Mammary epithelial cell (primary cell): ENCODE measurements at places on chromosomes 4 and X. TPM values are rescaled to one million over a fixed set of nuclear protein-coding genes. Genes with fewer than 3 reads are reported as not detected.

AADAT gene
- total RNA-seq = 4.6 and 5.5 TPM in 2 replicates

FGF5 gene
- total RNA-seq = 0.17 TPM

SORCS2 gene
- total RNA-seq = 1.2 and 1.6 TPM in 2 replicates

MAGEE1 gene
- 3.3 TPM for total RNA-seq

NOP14 gene
- total RNA-seq = 40.0 and 42.8 TPM in 2 replicates

PTTG2 gene
- total RNA-seq = not detected

PCSK1N gene
- 36.3 and 36.4 TPM in 2 replicates for total RNA-seq

GAGE2A gene
- total RNA-seq = not detected in 2 replicates

ZNF275 gene
- 7.5 and 8.1 TPM in 2 replicates for total RNA-seq

THAP9 gene
- 3.0 TPM for total RNA-seq

GRCh38 chr4:170374770-170375169 lies 285.0 kb upstream of the AADAT start:
- DNase-seq = peak; percentile 45

GRCh38 chrX:130578906-130579305 lies 177.1 kb downstream of the RBMX2 start:
- DNase-seq = no peak

- DNase-seq = no peak
Observed at GRCh38 chrX:17719711-17720110, 17.6 kb upstream of the SCML1 start.

GRCh38 chr4:109996526-109996925 lies 83.8 kb downstream of the EGF start:
- DNase-seq = peak; percentile 40

DNA sequence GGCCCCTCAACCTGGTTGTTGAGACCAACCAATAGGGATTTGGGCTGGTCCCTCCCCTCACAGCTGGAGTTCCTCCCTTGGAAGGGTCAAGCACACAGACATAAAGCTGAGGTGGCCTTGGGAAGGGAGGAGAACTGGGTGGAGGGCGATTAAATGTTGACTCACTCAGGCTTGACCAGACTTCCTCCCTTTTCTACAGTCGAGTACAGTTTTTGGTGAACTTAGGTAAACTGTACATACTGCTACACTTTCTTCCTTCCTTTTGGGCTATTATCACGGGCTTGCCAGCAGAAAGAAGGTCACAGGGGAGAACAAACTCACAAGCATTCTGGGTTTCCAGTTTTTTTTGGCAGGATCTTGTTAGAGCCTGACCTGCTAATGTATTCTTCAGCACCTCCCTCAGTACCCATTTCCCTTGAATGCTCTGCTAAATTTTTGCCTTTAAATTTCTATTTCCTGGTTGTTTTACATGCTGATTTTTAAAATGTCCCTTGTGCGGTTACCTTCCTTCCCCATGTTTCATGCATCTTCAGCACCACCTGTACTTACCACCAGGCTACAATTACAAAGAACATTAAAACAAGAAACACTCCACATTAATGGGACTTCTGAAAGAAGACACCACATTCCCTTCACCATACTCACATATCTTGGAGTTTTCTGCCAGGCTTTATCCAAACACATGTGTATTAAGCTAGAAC lies 135.2 kb upstream of the RASGEF1B start:
- DNase-seq = peak; percentile 38

DNA sequence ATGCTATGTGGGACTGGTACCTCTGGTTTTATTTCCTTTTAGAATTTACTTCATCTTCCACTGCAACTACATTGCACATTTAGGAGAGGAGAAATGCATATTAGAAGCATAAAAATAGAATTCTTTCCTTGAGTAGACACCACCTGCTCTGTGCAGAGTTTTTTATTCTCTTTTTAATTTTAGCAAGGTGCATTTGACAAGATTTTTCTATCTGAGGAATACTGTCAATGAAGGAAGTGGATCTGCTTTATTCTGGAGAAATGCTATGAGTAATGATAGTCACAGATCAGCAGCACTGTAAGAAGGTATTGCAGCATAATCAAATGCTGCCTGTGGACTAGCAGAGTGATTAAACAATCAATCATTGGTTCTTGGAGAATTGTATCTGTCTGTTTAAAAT lies 1038.3 kb downstream of the RAPGEF2 start:
- DNase-seq = no peak

DNA sequence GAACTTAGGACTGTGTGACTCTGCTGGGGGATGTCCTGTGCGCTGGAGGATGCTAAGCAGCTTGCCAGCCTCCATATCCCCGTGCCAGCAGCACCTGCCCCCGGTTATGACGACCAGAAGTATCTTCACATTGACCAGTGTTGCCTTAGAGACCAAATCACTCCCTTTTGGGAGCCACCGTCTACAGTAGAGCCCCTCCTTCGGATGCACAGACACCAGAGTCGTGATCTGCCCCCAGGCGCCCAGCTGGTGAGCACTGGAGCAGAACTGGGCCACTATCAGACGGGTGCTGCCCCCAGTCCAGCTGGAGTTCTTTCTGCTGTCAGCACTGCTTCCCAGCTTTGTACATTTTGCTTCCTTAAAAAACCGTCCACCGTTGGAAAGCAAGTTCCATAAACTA lies 30.0 kb upstream of the TADA2B start:
- no peak for DNase-seq

GRCh38 chr4:59597536-59598329 lies 1602.4 kb upstream of the ADGRL3 start:
- peak; percentile 16 for DNase-seq

- peak; percentile 78 for DNase-seq
Observed at GRCh38 chr4:159434114-159434870, 331.4 kb downstream of the RAPGEF2 start.

GRCh38 chr4:88333741-88334405 lies 44.8 kb upstream of the HERC6 start:
- DNase-seq = peak; percentile 36

GRCh38 chr4:186030795-186031194 lies 38.2 kb upstream of the TLR3 start:
- no peak for DNase-seq

- DNase-seq = no peak
Observed at GRCh38 chr4:7045961-7046921, 3.1 kb downstream of the TADA2B start.

GRCh38 chr4:154364066-154364845 lies 127.3 kb downstream of the DCHS2 start:
- DNase-seq = no peak

DNA sequence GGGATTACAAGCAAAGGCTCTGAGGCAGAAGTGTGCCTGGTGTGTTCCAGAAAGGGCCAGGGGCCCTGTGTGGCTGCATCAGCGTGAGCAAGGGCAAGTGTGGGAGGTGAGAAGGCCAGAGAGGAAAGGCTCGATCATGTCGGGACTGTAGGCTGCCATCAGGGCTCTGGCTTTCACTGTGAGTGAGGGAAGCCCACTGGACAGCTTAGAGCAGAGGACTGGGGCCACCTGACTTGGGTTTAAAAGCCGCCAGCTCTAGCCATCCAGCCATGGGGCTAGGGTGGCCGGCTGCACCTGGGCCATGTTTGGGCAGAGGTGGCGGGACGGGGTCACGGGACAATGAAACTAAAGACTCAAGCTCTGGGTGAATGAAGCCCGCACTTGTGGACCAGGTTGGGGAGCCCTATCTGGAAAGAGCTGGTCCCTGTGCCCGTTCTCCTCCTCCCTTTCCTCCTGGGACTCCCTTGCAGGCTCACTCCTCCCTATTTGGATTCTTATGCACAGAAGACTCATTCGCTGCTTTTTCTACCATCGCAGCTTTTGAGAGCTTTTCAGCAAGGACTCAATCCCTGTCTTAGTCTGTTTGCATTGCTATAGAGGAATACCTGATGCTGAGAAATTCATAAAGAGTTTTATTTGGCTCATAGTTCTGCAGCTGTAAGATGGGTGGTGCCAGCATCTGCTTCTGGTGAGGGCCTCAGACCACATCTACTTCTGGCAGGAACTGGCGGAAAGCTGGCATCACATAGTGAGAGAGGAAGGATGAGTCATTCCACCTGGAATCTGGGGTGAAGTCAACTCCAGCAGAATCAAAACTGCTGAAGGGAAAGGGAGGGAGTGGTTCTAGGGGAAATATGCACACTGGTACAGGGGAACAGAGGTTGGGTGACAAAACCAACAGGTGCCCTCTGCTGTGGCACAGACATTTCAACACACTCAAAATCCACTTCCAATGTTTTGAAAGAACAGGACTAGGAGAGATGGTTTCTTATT lies 15.3 kb downstream of the CTAG1B start:
- DNase-seq = peak; percentile 88

DNA sequence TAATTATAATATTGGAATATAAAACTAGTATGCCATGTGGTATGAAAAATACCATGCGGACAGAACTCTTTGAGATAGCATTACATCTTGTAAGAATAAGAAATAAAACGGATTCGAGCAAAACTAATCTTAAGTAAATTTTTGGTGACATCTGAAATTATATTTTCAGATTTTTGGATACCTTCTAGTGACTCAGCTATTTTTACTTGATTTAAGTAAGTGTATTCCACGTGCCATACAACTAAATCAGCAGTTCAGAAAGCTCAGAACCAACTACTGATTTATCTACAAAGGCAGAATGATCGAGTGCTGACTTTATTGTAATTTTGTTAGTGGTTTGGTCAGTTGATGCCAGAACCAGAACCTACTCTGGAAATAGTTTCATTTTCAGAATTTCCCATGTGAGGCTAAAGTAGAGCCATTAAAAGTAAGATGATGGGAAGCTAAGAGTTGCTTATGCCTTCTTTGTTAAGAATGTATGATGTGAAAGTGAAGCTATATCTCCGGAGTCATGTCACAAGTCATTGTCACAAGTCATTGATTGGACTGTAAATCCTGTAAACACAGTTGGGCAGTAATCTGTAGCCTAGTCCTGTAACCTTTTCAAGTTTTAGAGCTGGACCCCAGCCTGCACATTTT lies 4.0 kb downstream of the ING2 start:
- DNase-seq = no peak
